ENCODE measurements at places on chromosomes 7 and 10. TPM values are rescaled to one million over a fixed set of nuclear protein-coding genes. Genes with fewer than 3 reads are reported as not detected.

Gene HTR5A
- 3.4 TPM for total RNA-seq

Gene OPN1SW
- total RNA-seq = not detected

Gene TMEM26
- 2.9 TPM for total RNA-seq

Gene PIP
- not detected for total RNA-seq

Gene CALCR
- total RNA-seq = 0.39 TPM

All from spinal cord (tissue), 10 donors.